ENCODE measurements at places on chromosomes 5 and 9.

GRCh38 chr9:70113403-70114022 is 69.9 kb downstream of the MAMDC2 start:
- peak; percentile 28 for DNase-seq

- DNase-seq = no peak
These were observed 945.0 kb upstream of the WWC1 start for GRCh38 chr5:167346461-167346860.

DNA sequence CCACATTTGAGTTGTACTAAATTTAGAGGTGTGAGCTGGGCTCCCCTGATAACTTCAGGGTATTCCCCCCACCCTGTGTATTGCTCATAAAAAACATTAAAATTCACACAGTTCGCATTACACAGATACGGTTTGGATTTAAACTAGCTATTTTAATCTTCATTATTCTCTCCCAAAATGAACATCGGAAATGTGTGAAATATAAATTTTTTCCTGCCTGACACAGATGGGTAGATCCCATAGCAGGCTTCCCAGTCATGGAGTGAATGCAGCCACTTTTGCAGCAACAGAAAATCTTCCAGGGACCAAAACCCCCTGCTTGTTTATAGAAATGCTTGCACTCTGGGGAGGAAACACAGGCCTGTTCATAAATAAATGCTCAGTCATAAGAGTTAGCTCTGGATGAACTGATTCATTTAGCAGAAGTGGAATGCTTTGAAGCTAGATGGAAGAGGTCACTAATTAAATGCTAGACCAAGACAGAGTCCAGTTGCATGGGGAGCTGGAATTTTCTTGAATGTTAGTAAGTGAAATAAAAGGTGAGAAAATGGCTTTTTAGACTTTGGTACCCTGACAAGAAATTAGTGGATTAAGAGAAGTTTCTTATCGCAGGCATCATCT is 115.6 kb downstream of the PDE8B start:
- no peak for DNase-seq

GRCh38 chr9:38363589-38363925 is 28.9 kb upstream of the ALDH1B1 start:
- no peak for DNase-seq

GRCh38 chr5:54171645-54172384 is 138.6 kb downstream of the ARL15 start:
- DNase-seq = no peak

GRCh38 chr9:122848256-122848943 is 20.0 kb upstream of the PDCL start:
- no peak for DNase-seq

GRCh38 chr5:56656846-56657726 is 158.3 kb upstream of the MAP3K1 start:
- DNase-seq = no peak

DNA sequence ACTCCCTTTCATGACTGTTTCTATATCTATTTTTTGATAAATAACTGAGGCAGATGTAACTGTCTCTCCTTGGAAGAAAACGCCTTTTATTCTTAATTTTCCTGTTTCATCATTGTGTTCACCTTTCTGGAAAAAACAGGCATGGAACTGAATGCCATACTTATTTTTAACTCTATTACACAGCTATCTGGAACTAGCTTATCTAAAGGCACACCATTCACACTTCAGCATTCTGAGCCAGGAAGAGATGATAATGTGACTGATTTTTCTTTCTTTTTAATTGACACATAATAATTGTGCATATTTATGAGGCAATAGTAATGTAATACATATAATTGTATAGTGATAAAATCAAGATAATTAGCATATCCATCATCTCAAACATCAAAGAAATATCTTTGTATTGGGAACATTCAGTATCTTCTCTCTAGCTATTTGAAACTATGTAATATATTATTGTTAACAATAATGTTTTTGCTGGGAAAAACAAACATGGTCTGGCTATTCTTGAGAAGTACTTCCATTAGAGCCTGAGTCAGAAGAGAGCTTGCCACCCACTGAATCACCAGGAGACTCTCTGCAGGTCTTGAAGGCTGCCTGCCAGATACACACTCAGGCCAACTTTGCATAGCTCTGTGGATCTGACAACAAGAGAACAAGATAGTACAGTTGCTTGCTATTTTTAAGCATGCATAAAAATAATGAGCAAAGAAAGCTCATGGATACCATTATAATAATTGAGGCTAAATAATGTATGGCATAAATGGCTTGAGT is 501.0 kb upstream of the EDIL3 start:
- DNase-seq = no peak

DNA sequence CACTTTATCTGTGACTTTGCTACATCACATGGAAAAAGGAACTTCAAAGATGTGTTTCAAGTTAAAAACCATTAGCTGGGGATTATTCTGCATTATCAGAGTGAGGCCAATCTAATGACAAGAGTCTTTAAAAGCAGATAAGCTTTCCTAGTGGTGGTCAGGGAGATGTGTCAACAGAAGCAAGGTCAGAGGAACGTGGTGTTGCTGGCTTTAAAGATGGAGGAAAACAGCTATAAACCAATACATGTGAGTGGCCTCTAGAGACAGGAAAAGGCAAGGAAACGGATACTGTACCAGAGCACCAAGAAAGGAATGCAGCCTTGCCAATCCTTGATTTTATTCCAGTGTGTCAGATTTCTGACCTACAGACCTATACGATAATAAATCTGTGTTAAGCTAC is 204.2 kb downstream of the TAF11L14 start:
- DNase-seq = no peak

DNA sequence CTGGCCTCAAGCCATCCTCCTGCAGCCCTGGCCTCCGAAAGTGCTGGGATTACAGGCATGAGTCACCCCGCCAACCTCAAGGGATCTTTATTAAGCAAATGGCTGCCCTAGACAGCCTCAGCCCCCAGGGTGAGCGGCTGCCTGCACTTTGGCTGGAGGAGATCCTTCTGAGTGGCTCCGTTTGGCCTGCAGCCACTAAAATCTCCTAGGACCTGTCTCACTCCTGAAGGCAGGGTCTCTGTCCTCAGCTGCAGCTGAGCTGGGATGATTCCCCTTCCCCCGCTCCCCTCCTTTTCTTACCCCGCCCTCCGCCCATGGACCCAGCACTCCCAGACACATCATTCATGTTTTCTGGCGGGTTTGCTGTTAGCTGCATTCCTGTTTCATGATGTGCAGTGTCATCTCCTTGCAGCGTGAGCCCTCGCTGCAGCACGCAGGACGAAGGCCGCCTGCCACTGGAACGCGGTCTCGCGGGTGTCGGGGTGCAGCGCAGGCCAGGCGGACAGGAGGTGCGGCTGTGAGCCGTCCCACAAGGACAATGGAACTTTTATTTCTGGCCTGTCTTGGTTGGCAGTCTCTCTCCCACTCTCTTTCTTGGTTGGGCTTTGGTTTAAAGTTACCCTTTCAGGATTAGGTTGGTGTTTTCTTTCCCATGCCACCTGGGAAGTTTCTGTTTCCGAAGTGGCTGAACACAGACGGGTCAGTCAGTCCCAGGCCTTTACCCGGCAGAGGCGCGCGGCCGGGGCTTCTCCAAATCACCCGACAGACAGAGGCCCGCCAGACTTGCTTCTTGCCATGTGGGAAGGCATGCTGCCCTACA is 137.1 kb downstream of the FOXD1 start:
- DNase-seq = no peak

GRCh38 chr9:112754578-112754977 is 4.0 kb downstream of the SNX30 start:
- peak; percentile 28 for DNase-seq

DNA sequence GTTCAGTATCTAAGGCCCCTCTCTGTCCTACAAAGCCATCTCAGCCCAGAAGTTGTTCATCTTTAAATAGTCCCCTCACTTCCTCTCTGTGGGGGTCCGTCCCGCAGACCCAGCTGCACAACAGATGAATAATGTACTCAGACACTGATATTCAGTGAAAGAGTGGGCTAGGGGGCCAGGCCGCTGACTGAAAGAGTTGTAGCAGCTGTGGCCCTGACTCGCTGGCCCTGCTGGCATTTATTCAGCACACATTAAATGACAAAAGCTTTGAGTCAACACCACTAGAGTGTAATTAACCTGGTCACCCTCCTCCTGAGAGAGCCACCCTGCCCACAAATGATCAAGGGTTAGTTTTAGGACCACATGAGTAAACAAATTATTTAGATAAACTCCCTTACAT is 76.3 kb downstream of the MED10 start:
- no peak for DNase-seq

- no peak for DNase-seq
These were observed 157.5 kb upstream of the HAPLN1 start for GRCh38 chr5:83877911-83878706.

GRCh38 chr5:65938256-65938655 is 11.9 kb downstream of the ERBIN start:
- no peak for DNase-seq

- DNase-seq = no peak
These were observed 535 bp downstream of the DOLPP1 start for GRCh38 chr9:129081388-129081904.

DNA sequence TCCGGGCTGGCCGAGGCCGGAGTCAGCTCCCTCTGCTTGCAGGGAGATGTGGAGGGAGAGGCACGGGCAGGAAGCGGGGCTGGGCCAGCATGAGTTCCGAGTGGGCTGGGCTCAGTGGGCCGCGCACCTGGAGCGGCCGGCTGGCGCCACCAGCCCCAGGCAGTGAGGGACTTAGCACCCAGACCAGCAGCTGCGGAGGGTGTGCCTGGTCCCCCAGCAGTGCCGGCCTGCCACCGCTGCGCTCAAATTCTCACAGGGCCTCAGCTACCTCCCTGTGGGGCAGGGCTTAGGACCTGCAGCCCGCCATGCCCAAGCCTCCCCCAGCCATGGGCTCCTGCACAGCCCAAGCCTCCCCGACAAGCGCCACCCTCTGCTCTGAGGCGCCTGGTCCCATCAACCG is 700.3 kb downstream of the DNAH5 start:
- no peak for DNase-seq

- no peak for DNase-seq
These were observed 10.2 kb downstream of the PAM start for GRCh38 chr5:102765350-102765749.

DNA sequence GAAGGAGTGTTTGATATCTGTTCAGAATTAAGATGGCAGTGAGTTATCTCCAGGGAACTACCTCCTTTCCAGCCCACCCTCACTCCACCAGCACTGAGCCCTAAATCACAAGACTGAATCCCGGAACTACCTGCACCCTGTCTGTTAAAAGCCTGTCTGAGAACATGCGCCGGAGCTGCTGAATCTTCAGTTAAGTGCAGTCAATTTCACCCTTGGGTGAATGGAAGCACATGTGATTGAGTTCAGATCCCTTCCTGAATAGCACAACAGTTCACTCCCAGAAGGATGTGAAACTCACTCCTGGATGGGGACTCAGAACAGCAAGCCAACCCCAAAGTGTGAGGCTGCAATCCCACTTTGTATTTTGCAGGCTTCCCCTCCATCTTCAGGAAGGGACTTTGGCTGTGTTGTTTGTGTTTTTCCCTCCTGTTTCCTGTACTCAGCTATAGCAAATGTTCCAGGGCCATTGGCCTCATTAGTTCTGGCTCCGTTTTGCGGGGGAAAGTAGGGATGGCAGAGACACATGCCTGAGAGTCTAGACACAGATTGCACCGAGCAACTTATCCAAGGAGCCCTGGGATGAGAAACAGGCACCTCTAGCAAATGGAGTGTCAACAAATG is 43.4 kb downstream of the DPYSL3 start:
- no peak for DNase-seq

DNA sequence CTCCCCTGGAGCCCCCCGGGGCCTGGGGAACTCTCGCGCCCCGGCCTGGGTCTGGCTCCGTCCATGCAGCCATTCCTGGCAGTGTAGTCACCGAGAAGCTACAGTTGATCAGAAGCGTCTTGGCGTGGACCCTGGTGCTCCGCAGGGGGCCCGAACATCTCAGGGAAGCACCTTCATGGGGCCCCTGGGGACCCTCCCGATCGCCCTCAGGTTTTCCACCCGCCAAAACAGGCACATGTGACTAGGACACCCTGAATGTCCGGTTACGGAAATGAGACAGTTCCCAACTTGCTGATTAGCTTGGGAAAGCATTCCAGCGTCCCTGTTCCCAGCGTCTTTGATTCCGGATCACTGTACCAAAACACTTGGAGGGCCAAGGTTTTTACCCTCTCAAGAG is 472 bp downstream of the FBXO4 start:
- peak; percentile 21 for DNase-seq

- DNase-seq = no peak
These were observed 191.8 kb downstream of the MEF2C start for GRCh38 chr5:88691230-88691582.

DNA sequence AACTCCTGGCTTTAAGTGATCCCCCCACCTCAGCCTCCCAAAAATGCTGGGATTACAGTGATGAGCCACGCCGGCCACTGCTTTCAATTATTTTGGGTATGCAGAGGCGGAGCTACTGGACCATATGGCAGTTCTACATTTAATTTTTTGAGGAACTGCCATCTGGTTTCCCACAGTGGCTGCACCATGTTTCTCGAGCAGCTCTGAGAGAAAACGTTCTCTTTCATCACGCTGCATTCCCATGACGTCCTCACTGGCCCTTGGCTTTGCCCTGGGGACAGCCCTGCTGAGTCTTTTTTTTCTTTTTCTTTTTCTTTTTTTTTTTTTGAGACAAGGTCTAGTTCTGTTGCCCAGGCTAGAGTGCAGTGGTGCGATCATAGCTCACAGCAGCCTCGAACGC is 35.5 kb upstream of the GRHPR start:
- DNase-seq = no peak

GRCh38 chr9:89999176-89999533 is 394.3 kb downstream of the GADD45G start:
- no peak for DNase-seq

- DNase-seq = no peak
These were observed 4.5 kb downstream of the MACIR start for GRCh38 chr5:103263054-103263453.

DNA sequence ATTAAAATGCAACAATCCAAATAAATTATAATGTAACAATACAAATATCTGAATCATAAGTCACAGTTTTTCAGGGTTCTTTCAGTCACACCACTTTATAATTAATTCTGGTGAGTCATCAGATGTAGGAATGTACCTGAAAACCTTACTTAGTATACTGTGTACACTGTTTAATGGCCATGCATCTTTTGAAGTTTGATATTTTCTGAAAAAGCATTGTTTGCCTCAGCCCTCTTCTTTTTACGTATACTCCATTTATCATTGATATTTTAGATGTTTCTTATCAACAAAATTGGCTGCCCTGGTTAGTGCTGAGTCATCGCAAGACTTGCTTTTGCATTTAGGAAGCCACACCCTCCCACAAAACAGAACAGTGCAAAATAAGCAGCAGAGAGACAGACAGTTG is 218.6 kb downstream of the PJA2 start:
- no peak for DNase-seq

DNA sequence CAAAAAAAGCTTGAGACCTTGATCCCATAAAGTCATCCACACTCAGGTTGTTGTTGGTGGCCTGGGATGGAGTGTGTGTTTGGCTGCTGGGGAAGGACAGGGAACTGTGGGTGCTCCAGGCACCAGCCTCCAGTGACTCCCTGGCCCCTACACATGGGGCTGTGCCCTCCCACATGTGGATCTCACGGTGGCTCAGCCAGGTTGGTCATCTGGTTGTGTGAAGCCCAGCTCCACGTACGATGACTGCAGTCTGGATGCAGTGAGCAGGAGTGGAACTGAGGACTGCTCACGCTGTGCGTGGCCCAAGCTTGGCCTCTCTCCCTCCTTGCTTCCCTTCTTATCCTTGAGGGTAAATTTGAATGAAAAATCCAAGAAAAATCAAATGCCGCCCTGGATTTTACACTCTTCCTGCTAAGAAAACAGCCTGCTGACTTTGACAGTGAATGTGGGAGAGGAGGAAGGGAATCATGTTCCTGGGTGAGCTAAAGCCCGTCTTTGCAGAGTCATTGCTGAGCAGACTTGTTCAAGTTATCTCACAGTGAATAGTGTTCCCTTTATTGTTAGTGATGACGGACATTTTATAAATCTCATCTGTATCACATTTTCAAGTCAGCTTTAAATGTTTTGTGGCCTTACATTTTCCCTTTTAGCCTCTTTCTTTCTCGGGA is 65.1 kb upstream of the CACNA1B start:
- no peak for DNase-seq

Data from activated T-cell treated with anti-CD3 and anti-CD28 coated beads, Interleukin-2, amount 50 U/mL, for 72 hours (primary cell).